ENCODE measurements at places on chromosomes 4 and X.

- DNase-seq: no peak
These were observed 65.7 kb downstream of the NEIL3 start for GRCh38 chr4:177375372-177375771.

GRCh38 chr4:107757864-107758476 is 37.9 kb upstream of the PAPSS1 start:
- no peak for DNase-seq

GRCh38 chr4:40241941-40242340 is 45.1 kb downstream of the RHOH start:
- no peak for DNase-seq

DNA sequence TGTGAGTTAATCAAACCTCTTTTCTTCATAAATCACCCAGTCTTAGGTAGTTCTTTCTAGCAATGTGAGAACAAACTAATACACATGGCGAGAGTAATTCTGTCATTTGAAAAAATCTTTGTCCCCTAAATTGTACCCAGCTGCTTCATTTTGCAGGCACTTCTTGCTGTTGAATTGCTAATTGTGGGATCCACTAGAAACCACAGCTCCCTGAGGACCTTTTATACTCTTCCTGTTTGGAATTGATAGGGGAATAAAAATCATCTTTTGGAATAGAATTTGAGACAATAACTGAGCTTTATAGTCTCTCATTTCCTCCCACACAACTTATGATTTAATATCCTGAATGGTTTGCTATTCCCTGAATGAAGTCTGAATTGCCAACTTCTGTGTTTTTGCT is 170.2 kb downstream of the PACRGL start:
- no peak for DNase-seq

- no peak for DNase-seq
These were observed 16.7 kb downstream of the HMX1 start for GRCh38 chr4:8854931-8855330.

DNA sequence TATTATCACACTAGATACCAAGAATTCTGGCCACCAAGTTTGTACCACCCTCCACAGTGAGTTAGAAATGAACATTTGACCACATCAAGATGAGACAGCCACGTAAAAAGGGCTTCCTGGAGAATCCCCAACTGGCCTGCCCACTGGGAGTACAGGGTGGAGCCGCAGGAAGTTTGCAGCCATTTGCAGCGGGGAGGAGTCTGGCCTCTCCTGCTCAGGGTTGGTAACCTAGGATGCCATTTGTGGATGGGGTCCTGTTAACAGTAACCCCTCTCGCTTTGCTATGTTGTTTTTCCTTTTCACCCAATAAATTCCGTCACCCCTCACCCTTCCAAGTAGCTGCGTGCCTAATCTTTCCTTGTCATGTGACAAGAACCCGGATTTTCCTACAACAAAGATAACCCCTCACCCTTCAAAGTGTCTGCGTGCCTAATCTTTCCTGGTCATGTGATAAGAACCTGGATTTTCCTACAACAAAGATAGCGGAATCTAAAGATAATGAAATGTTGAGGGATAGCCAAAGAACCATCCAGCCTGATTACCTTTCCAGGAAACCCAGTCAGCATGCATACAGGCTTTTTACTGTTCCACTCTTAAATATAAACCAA is 245.4 kb downstream of the NAF1 start:
- no peak for DNase-seq

DNA sequence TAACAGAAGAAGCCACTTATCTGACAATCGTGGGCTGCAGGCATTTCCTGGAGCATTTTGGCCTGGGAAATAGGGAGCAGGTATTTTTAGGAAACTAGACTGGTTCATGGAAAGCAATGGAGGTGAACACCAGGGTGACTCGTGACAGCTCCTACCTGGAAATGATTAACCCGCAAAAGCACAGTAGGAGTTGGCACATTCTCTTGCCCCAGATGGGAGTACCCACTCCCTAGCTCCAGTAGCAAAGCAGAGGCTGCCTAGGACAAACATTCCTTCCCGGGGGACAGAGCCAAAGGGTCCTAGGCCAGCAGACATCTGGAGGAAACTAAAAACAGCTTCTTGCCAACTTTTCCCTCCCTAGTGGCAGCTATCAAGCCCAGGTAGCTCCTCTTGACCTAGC is 29.0 kb downstream of the RTL5 start:
- DNase-seq: no peak

DNA sequence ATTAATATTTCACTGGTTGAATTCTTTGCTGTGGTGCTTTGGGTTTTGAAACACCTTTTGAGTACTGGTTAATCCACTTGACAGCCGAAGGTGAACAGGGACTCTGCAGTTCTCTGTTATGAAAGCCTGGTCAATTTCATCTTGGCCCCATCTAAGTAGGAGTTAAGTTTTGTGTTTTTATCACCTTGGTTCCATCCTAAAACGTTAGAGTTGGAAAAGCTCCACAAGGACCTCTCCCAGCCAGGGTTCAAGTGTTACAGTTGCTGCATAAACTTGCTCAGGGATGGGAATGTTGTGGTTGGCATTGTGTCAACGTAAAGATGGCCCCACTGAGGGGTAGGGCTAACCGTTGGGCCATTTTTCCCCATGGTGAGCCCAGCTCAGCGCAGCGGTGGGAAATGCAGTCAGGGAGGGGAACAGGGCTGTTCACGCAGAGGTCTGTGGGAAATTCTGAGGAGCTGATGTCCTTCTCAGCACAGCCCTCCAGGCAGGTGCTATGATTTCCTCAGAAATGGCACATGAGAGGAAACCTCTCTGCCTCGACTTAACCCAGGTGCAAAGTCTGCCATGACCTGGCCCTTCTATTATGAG is 188.7 kb downstream of the STIM2 start:
- no peak for DNase-seq
